ENCODE measurements at places on chromosomes 7 and 10.

DNA sequence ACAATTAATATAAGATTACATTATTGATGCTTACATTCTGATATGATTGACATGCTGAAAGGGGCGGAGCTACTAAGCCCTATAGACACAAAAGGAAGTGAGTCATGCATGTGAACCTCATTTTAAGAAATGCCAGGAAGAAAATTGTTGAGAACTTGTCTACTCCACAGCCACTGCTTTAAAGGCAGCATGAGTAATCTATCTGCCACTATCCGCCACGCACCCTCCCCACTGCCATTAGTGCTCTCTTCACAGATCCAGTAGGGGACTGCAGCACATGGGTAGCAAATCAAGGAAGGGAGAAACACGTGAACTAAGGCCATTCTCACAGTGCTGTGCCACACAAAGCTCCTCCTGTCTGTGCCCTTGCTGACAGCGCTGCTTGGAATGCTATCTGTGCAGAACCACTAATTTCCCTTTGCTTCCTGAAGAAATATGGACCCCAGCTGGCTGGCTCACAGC lies 524.8 kb downstream of the GRM8 start:
- no peak for DNase-seq

- no peak for DNase-seq
Measured at GRCh38 chr7:48458701-48459524, 287.7 kb downstream of the ABCA13 start.

GRCh38 chr10:86367152-86367951 lies 757 bp upstream of the GRID1 start:
- peak; percentile 19 for DNase-seq

- DNase-seq = no peak
Measured at GRCh38 chr7:141464551-141464950, 86.7 kb upstream of the AGK start.

DNA sequence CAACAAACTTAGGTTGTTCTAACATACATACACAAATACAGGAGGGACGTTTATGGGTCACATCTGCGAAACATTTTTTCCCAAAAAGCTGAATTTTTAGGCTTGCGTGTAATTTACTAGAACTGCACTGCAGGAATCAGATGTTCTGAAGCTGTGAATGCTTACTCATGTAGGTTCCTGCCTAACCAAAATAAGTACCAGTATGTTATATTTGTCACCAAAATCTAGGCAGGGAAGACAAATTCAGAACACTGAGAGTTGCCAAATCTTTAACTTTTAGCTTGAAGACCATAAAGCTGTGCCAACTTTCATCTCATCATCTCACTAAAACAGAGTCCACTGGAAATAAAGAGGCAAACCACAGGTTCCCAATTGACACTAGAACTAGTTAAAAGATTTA lies 5.7 kb downstream of the UBE2H start:
- no peak for DNase-seq

GRCh38 chr10:121800146-121800545 lies 127.7 kb downstream of the ATE1 start:
- DNase-seq = no peak

- no peak for DNase-seq
Measured at GRCh38 chr10:119725517-119725827, 378 bp upstream of the INPP5F start.

DNA sequence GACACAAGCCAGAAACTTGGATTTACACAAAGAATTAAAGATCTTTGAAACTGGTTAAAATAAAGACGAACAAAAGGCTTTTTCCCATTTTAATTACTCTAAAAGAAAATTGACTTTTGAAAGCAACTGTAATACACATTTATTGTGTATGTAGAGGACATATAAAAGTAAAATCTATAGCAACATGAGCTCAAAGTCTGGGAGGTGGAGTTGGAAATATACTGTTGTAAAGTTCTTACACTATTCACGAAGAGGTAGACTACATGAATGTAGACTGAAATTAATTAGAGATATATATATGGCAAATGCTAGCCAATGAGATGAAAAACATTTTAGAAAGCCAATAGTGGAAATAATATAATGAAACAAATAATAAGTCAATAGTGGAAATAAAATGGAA lies 251.0 kb downstream of the AHR start:
- no peak for DNase-seq

- no peak for DNase-seq
Measured at GRCh38 chr7:20561466-20561865, 54.0 kb upstream of the ABCB5 start.

DNA sequence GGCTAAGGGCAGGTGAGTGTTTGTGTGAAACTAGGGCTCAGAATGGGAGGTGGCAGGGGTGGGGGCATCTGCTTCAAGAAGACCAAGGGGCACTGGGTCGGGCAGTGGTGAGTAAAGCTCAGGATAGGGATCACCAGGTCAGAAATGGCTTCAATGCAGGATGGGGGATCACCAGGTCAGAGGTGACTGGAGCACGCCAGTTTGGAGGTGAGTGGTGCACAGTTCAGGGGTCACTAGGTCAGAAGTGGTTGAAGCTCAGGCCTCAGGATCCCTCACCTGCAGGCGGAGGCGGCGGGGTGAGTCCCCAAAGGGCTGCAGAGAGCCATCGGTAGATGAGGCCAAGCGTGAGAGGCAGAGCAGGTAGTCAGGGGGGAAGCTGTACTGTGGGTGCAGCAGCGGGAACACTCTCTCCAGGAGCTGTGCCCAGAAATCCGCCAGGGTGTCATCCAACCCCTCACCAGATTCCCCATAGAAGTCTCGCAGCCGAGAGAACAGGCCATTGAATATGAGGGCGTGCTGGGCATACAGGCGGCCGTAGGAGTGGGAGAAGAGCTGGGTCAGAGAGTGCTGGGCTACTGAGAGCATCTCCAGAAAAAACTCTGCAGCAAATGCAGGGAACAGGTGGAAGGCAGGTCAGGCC lies 1.8 kb downstream of the GPC2 start:
- DNase-seq = no peak

DNA sequence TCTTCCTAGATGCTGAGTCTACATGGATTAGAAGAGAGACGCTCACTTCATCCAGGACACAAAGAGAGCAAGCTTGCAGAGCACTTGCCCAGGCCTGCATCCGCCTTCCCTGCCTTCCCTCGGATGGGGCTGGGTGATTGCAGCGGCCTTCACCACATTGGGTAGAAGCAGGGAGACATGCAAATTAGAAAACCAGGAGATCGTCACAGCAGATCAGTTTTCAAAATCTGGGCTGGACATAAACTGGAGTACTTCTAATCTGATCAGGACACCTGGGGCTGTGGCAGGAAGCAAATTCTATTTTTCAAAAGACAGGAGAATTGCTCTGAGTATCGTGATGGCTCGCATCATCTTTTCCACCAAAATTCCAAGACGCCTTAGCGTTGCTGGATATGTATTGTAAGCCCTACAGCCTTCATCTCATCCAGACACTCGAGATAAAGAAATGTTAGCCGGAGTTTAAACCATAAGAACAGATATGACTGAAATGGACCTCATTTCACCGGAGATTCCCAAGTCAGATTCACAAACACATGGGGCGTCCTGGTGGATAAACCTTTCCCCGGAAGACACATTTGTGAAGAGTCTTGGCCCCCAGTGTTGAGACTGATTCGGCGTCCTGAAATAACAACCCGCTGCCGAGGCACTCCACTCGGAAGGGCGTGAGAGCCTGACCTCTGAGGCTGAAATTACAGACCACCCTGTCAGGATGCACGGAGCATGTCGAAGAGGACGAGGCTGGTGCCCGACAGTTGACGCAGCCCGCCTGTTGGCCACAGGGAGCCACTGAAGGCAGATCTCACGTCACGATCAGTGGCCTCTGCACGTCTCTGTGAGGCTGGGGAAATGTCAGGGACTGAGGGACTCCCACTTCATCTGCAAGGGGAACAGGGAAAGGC lies 91.2 kb upstream of the PARD3 start:
- no peak for DNase-seq

- no peak for DNase-seq
Measured at GRCh38 chr10:5364374-5364773, 392 bp upstream of the UCN3 start.

- no peak for DNase-seq
Measured at GRCh38 chr10:30857803-30858202, 173.9 kb downstream of the ZNF438 start.
